Activated naive CD4-positive, alpha-beta T cell treated with Interleukin-2 at 50 U/mL for 16 hours (primary cell): ENCODE measurements at places on chromosomes 7 and 10.

GRCh38 chr10:11594589-11595394, 16.7 kb downstream of the USP6NL start:
- DNase-seq, result no peak

- DNase-seq, result no peak
Observed at GRCh38 chr10:57799625-57800024, 468.1 kb downstream of the IPMK start.

DNA sequence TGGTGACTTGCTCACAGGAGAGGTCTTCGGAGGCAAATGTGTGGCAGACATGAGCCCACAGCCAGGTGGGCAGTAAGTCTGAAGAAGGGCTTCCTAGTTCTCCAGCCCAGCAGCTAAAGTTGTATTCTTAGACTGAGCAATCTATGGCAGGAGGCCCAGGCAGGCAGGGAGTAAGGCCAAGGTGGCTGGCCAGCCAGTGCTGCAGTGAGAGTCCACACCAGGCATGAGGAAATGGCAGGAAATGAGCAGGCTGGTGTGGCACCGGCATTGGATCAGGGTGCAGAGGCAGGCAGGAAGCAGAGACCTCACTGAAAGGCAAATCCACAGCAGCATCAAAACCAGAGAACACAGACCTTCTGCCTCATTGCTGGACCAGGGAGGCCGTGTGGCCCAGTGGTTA, 84.6 kb upstream of the PDE1C start:
- no peak for DNase-seq

- DNase-seq, result no peak
Observed at GRCh38 chr7:79553811-79554555, 100.5 kb upstream of the MAGI2 start.

DNA sequence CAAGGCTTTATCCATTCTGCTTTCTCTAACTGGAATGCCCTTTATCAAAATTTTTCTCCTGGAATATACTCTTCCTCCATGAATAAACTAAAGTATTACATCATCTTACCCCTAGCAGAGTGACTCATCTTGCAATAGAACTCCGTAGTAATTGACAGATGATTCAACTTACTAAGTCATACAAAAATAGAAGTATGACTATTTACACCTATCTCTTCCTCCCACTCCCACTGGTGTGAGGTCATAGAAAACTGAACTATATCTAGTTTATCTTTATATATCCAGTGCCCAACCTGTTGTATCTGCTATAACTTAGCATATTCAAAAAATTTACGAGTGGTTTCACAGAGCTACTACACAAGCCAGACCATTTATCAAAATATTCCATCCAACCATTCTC, 26.1 kb downstream of the ABCB1 start:
- DNase-seq, result no peak

- no peak for DNase-seq
Observed at GRCh38 chr7:110356438-110356837, 734.5 kb upstream of the LRRN3 start.

DNA sequence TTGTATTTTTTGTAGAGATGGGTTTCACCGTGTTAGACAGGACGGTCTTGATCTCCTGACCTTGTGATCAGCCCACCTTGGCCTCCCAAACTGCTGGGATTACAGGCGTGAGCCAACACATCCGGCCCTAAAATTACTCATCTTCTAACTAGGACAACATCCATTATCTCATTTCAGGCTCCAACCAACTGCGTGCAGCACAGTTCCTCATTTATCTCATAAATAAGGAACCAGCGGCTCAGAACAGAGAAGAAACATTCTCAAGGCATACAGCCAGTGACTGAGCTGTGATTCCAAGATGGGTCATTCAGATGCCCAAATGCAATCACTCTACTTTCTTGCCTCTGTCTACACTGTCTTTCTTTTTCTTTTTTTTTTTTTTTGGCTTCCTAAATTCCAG, 356.1 kb downstream of the ELMO1 start:
- no peak for DNase-seq

- DNase-seq, result no peak
Observed at GRCh38 chr10:43210556-43210955, 56.3 kb downstream of the RASGEF1A start.

DNA sequence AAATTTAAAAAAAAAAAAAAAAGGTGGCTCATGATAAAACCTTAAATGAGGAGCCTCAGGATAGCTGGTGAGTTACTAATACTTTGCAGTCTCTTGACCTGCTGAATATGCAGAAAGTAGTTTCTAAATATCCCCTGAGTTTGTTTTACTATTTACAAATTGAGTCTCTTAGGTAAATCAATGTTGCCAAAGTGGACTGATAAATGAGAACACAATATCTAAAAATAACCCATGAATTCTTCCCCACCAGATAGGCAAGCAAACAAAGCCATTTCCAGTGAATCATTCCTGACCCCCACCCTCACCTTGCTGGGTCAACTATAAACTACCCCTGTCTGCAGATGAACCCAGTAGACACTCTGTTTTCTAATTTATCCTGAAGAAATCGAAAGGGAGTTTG, 78.9 kb downstream of the GFRA1 start:
- no peak for DNase-seq

DNA sequence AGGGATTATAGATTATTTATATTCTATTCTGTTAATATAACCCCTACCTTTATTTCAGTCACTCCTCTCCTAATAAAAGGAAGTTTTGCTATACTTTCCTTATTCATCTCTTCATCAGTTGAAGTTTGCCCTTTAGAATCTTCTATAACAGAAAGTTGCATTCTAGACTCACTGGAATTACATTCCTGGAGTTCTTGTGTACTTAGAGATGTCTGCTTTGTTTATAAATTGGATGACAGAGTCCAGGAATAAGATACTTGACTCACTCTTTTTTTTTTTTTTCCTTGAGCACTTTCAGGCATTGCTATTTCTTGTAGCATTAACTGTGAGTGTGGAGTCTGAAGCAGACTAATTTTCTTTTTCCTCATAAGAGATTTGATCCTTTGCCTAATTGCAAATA, 640.8 kb downstream of the XPNPEP1 start:
- DNase-seq, result no peak

DNA sequence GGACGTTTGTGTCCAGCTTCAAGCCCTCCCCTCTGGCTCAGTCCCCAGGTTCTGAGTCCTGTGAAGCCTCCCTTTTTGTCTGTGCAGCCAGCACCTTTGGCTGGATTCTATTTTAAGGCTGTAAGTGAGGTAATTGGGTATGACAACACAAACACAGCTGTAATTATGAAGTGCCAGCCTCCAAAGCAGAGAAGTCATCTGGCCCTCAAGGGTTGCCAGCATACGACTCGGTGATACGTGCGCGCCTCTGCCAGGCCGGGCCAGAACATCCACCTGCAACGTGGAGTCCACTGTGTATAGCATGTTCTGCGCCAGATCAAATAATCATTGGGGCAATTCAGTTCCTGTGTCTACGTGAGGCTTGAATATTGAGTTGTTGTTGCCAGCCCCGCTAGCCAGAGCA, 6.7 kb upstream of the FAM180A start:
- no peak for DNase-seq

GRCh38 chr10:118395947-118396346, 53.8 kb upstream of the FAM204A start:
- no peak for DNase-seq

- no peak for DNase-seq
Observed at GRCh38 chr7:140674899-140675701, 2.4 kb downstream of the ADCK2 start.

GRCh38 chr7:107690611-107691010, 30.0 kb downstream of the SLC26A4 start:
- DNase-seq, result no peak

- no peak for DNase-seq
Observed at GRCh38 chr10:32379950-32380551, 33.1 kb upstream of the EPC1 start.

- DNase-seq, result peak; percentile 45
Observed at GRCh38 chr7:55073976-55074528, 55.2 kb downstream of the EGFR start.

- DNase-seq, result no peak
Observed at GRCh38 chr7:28245123-28245878, 64.7 kb upstream of the JAZF1 start.

- DNase-seq, result peak; percentile 52
Observed at GRCh38 chr10:70656489-70656888, 15.8 kb upstream of the ADAMTS14 start.

GRCh38 chr7:45112648-45113047, 1.2 kb upstream of the TBRG4 start:
- no peak for DNase-seq

DNA sequence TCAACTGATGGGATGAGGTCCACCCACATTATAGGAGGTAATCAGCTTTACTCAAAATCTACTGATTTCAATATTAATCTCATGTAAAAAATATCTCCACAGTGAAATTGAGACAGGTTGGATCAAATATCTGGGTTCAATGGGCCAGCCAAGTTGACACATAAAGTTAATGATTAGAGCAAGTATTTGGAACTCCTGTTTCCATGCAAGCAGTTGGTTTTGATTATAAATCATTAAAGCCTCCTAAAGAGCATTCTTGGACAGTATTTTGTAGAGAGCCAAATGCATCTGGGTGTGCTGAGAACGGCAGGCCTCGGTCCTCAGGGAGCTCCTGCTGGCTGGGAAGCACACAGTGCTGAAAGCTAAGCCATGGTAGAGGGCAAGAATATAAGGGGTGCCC, 126.9 kb upstream of the BTBD16 start:
- DNase-seq, result no peak

DNA sequence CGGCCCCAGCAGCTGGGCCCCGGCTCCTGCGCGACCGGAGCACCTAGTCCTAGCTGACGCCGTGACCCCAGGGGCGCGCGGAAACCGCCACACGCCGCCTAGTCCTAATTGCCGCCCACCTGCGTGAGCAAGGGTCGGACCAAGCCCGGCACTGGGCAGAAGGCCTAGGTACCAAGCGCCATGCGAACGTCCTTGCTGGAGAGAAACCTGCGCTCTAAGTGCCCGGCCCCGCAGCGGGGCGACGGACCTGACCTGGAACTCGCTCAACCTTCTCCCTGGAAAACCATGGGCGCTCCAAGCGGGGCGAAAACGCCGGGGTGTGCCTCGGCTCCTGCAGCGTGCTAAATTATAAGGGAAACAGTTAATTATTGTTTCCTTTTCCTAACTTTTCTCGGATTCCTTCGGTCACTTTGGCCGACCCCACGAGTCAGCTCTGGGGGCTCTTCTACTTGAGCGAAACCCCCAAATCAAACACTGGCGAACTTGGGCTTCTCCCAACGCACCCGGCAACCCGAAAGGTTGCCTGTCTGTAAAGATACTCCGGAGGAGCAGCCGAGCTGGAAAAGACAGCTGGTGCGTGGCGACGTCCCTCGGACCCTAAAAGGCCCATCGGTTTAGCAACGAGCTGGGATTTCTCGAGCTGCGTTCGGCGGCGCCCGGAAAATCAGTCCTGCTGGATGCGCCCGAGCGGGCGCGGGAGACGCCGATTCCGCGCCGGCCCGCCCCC, 5.3 kb upstream of the EBF3 start:
- no peak for DNase-seq

DNA sequence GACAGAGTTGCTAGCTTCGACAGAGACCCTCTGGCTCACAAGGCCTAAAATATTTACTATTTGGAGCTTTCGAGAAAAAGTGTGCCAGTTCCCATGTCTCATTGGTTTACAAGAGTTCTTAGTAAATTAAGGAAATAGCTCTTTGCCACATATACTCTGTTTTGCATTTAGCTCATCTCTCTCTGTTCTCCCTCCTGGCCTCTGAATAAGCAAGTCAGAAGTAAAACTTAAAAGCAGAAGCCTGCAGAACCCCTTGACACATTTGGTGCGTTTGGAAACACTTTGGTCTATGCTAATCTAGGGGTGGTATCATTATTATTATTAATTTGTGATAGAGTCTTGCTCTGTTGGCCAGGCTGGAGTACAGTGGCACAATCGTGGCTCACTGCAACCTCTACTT, 6.4 kb downstream of the CARD11 start:
- DNase-seq, result no peak

GRCh38 chr7:156612930-156613329, 27.6 kb upstream of the RNF32 start:
- peak; percentile 75 for DNase-seq

- DNase-seq, result no peak
Observed at GRCh38 chr7:80882213-80882801, 36.5 kb downstream of the SEMA3C start.

DNA sequence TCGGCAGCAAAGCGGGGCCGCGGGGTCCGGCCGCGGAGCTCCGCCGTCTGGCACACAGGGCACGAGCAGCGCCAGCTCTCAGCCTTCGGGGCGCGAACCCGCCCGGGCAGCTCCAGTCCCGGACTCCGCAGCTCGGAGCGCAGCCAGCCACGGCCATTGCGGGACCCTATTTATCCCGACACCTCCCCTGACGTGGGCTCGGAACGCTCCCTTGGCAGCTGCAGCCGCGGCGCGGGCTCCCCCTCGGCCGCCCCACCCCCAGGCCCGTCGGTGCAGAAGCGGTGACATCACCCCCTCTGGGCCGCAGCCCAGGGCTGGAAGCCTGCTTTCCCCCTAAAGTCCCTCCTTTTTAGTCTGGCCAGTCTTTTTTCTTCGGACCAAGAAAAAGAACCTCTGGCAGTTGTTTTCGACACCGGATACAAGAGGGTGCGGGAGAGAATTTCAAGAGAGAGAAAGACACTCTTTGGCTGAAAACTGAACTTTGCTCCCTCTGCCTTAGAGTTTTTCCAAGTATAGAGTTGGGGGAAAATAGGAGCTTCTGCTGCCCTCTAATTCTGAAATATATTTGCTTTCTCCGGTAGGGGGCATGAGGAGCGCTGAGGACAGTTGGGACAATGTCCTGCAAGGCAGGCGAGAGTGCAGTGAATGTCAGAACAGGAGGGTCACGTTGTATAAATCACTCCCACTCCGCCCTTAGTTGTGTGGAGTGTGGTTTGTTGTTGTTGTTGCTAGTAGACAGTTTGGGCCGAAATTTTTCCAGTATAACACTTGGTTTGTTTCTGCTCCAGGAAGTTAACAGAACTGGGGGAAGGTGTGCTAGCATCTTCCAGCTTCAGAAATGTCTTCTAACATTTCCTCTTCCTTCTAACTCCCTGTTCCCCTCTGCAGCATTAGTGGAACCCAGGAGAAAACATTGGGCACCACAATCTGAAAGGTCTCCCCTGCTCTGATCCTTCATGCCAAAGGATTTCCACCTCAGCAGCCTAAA, at the start of gene SFRP4:
Gene SFRP4 (minus strand): TSS at position 145 of the 988 bp plus-strand sequence. CDS start 280 bp downstream, outside the sequence.
- DNase-seq, result no peak

DNA sequence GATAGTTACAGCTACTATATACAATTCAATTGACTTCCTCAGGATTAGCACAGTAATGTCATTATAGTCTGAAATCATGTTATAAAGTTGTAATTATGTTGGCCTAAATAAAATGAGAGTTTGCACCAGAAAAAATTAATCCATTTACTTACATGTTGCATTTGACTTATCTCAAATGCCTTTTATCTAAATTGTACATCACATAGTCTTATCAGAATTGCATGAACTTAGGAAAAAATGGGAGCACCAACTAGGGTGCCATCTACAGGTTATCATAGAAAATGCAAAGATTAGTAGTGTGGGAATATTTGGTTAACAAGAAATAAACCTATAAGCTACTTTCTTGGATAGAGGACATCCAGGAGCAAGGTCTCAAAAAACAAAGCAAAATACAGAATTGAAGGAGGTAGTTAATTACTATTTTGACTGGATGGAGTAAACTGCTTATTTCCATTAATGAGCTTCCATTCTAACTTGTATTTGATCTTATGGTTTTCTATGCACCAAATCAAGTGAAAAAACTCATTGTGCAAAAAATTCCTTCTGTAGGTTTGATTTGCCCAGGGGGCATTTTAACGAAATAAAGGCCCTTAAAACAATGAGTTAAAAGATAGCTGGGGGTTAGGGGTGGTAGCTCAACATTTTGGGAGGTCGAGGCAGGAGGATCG, 60.0 kb upstream of the ORC5 start:
- no peak for DNase-seq
